ENCODE measurements at places on chromosomes 11 and 22.

DNA sequence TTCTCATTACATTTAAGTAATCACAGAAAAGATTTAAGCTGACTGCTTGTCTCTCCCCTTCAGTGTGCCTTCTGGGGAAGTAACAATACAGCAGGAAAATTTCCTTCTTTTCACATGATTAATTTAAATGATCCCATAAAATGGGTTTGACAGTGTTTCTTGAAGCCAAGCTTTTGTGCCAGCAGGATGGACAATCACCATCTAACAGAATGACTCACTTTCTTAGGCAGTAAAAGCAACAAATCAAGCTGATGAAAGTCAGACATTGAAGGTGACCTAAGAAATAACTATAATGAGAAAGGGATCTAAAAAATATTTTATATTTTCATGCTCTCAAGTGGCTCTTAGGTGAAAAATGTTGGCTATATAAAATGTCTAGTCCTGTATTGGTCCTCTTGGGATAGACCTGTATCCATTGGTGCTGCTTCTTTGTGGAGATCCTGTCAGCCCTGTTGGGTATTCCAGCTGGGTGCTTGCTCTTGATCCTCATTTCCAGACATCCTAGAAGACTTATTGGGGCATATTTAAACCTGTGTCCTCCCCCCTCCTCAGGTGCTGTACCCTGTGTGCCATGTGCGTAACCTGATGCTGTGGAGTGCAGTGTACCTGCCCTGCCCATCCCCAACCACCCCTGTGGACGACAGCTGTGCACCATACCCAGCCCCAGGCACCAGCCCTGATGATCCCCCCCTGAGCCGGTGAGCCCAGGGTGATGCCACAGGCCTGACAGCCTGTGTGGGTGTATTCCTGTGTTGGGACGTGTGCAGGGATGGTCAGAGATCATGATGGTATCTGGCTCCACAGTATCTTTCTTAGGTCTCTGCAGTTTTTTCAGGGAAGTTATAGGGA, 62.7 kb upstream of the HORMAD2 start:
- DNase-seq: no peak

GRCh38 chr22:17366830-17367229, 2.4 kb upstream of the CECR2 start:
- peak; percentile 48 for DNase-seq

GRCh38 chr11:78786746-78787145, 212.1 kb upstream of the NARS2 start:
- DNase-seq: no peak

- peak; percentile 55 for DNase-seq
Observed at GRCh38 chr11:93740031-93740729, 1.1 kb downstream of the TAF1D start.

DNA sequence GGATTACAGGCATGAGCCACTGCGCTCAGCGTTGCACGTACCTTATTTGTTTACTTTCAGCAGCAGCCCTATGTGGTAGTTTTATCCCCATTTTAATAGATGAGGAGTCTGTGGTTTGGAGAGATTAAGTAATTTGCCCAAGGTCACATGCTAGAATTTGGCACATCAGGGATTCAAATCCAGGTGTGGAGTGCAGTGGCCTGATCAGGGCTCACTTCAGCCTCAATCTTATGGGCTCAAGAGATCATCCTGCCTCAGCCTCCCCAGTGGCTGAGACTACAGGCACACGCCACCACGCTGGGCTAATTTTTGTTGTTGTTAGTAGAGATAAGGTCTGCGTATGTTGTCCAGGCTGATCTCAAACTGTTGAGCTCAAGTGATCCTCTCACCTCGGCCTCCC, 18.5 kb upstream of the SPTBN2 start:
- DNase-seq: no peak

GRCh38 chr22:24101966-24102365, 79.3 kb upstream of the SUSD2 start:
- no peak for DNase-seq

DNA sequence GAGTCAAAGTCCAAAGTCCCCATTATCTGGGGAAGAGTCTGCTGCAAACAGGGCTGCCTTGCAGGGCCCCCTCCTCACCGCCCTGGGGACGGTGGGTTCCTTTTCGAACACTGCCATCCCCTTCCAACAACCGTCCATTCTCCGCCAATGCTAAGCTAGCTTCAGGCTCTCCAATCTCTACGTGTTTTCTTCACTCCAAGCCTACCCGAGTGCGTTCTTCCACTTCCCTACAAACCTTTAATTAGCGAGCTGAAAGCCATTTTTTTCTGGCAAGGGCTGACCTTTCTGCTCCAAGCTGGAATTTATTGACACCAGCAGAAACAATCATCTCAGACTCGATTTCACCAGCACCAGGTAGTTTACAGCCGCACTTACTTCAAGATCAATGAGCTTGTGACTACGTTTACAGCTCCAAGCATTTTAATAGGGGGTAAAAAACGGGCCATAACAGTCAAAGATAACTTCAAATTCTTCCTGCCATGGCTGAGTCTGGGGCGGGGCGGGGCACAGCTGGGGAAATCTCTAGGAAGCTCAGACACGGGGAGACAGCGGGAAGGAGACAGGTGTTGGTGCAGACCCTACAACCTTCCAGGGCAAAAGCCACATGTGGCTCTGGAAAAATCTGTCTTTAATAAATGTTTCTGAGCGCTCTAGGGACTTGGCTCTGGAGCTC, 82.2 kb downstream of the PHF21B start:
- no peak for DNase-seq

DNA sequence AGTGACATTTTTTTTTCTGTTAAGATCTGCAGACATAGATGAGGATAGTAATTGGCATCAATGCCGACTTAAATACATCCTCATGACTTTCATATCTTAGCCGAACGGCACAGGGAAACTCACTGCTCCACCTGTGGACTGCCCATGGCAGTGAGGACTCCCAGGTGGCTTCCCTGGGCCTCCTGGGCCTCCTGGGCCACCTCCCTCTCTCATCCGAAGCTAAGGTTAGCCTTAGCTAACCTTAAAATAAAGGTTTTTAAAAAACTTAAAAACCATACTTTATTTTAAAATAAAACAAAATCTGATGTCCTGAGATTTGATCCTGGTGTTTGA, 38.1 kb upstream of the TSKU start:
- DNase-seq: no peak
